NCI-H460 (cell line): ENCODE measurements at places on chromosomes 2 and 18. TPM values are rescaled to one million over a fixed set of nuclear protein-coding genes. Genes with fewer than 3 reads are reported as not detected.

Gene TMEM169
- 0.17 and 0.38 TPM in 2 replicates for total RNA-seq

Gene LYPD6
- 5.5 and 5.6 TPM in 2 replicates for total RNA-seq

Gene TUBA3E
- total RNA-seq, result not detected in 2 replicates

Gene CD28
- 0.06 TPM in 1 of 2 replicates, not detected in the other for total RNA-seq

Gene CCDC141
- total RNA-seq, result 2.4 and 4.0 TPM in 2 replicates

Gene METTL8
- 34.3 and 35.2 TPM in 2 replicates for total RNA-seq

Gene FLACC1
- 0.45 and 2.1 TPM in 2 replicates for total RNA-seq

Gene PLCL1
- 0.02 and 0.09 TPM in 2 replicates for total RNA-seq

Gene CDKL4
- total RNA-seq, result not detected in 2 replicates

Gene DSC2
- 13.3 and 15.1 TPM in 2 replicates for total RNA-seq

Gene CD207
- total RNA-seq, result not detected in 2 replicates

Gene PSD4
- 0.64 and 0.89 TPM in 2 replicates for total RNA-seq

- no peak for DNase-seq
Measured at GRCh38 chr2:144439993-144440392, 79.9 kb downstream of the ZEB2 start.

DNA sequence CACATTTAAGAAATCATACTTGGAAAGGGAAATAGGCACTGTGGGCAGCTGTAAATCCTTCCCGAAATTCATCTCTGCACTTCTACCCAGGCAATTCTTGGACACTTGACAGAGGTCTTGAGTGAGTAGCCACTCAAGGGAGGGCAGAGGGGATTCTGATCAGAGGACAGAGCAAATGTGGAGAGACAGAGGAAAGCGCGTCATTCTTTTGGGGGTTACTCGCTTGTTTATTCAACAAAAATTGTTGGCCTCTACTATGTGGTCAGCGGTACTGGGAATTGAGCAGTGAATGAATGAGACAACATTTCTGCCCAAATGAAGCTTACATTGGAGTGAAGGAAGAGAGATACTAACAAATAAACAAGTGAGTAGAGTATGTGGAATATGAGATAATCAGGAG, 41.4 kb upstream of the YES1 start:
- no peak for DNase-seq

- no peak for DNase-seq
Measured at GRCh38 chr2:127082974-127083373, 24.0 kb downstream of the BIN1 start.

GRCh38 chr2:192471982-192472381, 277.2 kb upstream of the TMEFF2 start:
- no peak for DNase-seq

DNA sequence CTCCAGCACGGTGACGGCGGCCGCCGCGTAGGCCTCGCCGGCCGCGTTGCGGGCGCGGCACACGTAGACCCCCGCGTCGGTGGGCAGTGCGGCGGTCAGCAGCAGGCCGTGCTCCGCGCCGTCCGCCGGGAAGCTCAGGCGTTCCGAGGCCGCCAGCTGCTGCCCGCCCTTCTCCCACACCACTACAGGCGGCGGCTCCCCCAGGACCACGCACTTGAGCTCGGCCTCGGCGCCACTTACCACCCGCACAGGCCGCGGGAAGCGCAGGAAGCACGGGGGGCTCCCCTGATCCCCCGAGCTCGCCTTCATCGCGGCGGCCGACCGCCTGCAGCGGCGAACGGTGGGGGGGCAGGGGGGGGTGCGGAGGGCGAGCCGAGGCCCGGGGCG, 422 bp downstream of the OBSL1 start:
- no peak for DNase-seq

GRCh38 chr18:55927831-55928230, 339.8 kb upstream of the TCF4 start:
- no peak for DNase-seq

- DNase-seq, result no peak
Measured at GRCh38 chr18:7740821-7741220, 173.7 kb downstream of the PTPRM start.

DNA sequence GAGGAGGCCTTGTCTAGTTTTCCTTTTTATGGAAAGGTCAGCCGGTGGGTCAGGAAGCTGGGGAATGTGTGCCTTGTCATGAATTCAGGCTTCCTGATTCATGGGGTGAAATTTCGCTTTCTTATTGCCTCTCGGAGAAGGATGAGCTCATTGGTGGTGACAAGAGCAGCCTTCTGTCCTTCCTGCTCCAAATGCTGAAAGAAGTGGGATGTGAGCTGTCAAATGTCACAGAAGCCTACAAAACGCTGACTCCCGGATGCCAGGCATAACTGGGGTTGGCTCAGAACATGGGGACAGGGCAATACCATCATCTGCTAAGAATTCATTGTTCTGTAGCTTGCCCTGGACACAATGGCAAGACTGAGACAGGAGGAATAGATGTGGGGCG, 55.8 kb upstream of the FAM136A start:
- DNase-seq, result no peak

GRCh38 chr2:66699793-66700676, 265.1 kb downstream of the MEIS1 start:
- DNase-seq, result no peak

- DNase-seq, result peak; percentile 14
Measured at GRCh38 chr18:40984856-40985255, 970.2 kb upstream of the PIK3C3 start.

GRCh38 chr2:172888714-172889669, 153.3 kb downstream of the RAPGEF4 start:
- no peak for DNase-seq

DNA sequence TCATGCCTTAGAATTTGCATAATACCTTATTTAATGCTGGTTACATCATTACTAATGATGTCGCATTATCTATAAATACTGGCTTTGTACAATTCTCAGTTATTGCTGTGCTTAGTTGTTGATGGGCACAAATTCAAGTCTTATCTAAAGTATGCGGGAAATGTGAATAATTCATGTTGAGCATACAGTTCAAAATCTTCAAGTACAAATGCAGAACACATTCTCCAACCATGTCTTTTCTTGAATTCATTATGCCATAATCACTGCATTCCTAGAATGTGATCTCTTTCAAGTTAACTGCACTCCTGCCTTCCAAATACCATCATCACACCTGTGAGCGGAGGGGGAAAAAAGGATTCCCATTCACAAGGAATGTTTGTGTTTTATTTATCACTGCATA, 337.0 kb downstream of the MBD2 start:
- DNase-seq, result no peak

- DNase-seq, result no peak
Measured at GRCh38 chr2:106972782-106973181, 86.8 kb upstream of the ST6GAL2 start.

DNA sequence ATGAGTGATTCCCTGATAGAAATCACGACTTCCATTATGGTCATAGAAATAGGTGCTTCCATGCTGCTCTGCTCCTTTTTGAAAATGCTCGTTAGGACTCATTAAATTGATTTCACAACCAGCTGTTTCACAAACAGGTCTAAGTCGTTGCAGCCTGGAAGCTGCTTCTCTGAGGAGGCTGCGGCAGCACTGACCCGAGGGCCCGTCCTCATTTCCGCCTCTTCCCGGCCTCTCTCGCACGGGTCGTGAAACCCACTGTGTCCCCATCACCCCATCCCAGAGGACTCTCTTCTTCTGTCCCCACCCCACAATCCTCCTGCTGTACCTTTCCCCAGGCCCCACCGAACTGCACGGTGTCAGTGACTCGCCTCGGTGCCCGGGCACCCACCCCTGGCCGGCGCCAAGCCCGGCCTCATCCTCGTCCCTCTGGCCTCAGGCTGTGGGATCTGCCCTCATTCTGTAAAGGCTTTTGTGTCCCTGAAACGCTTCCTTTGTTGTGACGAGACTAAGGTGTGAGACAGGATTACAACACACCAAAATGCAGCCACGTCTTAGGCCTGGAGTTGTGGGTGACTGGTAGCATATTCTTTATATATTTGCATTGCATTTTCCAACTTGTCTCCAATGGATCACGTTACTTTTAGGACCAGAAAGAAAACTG, 112.7 kb upstream of the CTDP1 start:
- DNase-seq, result no peak

DNA sequence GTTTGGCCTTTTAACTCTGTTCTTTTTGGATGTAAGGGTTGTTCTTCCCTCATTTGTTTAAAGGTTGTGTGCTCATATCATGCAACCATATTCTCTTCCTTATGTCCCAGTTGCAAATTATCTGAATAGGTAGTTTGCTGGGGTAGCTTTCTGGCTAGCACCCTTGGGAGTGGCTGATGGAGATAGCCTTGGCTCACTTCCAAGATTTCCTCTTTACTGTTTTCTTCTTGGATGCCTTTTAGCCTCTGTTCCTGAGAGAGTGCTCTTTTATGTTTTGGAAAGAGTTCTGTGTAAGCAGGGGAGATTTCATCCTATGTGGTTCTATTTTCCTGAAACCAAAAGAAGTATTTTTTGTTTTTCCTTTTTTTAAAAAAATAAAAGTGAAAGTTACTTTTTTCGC, 25.4 kb downstream of the USP14 start:
- no peak for DNase-seq

DNA sequence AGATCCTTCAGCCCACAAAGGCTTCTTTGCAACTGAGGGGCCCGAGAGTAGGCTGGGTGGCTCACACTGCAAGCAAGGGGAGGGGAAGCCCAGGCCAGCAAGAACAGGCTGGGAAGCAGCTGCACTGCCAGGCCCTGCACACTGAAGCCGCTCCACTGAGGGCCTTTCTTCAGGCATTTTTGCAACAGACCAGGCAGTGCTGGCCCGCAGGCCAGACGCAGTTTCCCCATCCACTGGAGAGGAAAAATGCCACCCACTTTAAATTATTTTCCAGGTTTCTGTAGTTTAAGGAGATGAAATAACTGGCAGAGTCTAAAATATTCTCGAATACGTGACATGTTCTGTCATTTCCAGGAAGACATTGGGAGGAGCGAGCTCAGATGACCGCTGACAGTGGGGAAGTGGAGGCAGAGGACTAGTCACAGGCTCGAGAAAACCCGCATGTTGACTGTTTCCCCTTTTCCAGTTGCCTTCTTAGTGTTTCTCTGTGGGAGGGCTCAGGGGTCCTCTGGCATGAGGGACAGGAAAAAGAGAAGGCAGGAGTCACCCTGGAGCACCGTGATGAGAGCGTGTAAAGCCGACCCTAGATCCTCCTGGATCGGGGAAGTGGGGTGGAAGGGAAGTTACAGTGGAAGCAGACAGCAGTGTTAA, 53.3 kb upstream of the B3GNT7 start:
- no peak for DNase-seq

DNA sequence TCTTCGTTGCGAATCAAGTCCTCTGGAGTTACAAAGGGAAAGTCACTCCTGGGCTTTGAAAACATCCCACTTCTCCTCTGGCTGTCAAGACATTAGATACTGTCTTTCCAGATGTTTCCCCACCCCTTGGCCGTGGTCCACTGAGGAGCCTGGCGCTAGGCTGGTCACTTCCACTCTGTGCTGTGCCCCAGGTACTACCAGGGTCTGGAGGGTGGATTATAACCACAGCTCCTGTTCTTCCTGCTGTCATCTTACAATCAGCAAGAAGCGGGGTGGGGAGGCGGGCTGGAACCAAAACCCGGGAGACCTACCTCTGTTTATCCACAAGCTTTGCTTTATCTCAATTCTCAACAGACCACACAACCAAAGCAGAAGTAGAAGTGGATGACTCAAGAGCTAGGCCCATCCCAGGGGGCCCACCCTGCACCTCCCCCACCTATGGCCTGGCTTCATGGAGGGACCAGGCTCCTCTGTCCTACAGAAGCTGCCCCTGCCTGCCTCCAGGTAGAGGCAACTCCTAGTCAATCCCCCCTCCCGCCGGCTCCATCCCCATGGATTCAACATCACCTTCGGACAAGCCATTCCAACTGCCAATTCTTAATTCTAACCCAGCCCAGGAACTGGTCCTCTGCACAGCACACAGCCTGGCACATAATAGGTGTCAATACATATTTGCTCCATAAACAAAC, 17.8 kb downstream of the SMAD7 start:
- DNase-seq, result no peak

GRCh38 chr2:190090148-190090547, 27.6 kb upstream of the MSTN start:
- DNase-seq, result no peak

DNA sequence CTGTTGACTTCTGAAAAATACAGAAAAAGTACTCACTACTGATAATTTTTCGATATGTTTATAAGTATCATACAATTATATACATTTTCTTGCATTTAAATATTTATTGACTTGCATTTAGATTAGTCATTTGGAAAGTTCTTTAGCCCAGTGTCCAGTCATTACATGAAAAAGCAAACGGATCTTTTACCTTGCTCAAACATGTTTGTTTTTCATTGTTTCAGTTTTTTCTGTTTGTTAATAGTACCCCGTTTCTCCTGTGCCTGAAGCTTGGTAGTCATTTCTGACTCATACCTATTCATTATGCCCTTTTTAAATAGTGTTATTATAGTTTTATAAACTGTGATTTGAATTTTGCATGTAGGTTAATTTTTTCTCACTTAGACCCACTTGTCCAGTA, 28.1 kb downstream of the CEP192 start:
- no peak for DNase-seq

- no peak for DNase-seq
Measured at GRCh38 chr2:74006459-74006858, 21.7 kb downstream of the TET3 start.

DNA sequence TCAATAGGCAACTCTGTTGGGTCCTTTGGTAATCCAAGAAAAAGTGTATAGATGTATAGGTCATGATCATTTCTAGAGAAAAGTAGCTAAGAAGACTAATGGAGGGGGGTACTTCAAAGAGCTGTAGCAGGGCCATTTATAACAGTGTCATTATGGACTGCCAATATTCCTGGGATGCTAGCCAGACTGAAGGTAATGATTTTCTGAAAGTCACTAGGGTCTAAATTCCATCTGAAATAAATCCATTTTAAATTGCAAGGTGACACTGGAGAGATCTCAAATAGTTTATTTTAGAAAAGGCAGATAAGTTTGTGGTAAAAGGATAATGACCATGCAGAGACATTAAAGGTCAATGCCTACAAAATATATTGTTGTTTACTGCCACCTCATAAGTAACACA, 4.5 kb upstream of the SPC25 start:
- DNase-seq, result no peak

GRCh38 chr2:173513107-173513727, 158.5 kb downstream of the CDCA7 start:
- DNase-seq, result no peak

DNA sequence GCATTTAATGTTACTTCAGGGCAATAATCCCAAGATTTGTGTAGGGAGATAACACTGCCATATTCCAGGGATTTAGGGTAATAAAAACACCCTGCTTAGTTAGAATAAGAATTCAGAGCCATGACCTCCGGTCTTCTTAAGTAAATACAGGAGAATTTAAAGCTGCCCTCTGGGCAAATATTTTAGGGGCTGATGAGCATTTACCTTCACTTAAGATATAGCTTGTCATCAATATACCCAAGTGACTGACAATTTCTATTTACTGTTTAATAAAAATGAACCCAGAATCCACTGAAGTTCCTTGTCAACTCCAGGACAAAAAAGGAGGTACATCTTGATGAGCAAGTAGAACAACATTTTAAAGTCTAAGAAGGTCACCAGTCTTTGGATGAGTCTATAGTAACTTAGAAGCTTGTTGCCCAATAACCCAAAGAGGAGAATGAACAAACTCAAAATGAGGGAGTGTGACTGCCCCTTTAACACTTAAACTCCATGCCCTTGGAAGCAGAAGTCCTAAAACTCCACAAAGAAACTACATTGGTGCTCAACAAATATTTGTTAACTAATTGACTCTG, 24.3 kb upstream of the IKZF2 start:
- DNase-seq, result no peak
